Kidney (tissue), 22 donors: ENCODE measurements at places on chromosomes 4 and X.
A peak's percentile ranks its signal among the peaks of the same experiment; 100 is the strongest.

DNA sequence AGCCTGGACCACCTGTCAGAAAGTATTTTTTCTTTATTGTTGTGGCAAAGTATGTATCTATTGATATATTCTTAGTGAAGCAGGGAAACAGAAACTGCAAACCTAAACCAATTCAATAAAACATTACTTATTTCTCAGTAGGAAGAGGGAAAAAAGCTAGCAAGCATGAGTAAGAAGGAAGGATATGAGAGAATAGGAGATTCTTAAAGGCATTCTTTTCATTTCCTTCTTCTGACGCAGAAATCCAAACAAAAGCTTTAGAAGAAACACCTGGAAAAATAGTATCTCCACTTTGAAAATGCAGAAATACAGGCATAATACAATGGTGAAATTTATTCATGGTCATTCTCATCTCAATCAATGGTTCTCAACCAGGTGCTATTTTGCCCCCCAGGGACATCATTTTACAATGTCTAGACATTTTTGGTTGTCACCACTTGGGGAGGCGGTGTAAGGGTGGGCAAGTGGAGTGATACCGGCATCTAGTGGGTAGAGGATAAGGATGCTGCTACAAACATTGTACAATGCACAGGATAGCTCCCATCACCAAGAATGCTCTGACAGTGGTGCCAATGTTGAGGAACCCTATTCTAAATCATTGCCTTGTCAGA is 21.7 kb upstream of the ATXN3L start:
- no peak for DNase-seq

DNA sequence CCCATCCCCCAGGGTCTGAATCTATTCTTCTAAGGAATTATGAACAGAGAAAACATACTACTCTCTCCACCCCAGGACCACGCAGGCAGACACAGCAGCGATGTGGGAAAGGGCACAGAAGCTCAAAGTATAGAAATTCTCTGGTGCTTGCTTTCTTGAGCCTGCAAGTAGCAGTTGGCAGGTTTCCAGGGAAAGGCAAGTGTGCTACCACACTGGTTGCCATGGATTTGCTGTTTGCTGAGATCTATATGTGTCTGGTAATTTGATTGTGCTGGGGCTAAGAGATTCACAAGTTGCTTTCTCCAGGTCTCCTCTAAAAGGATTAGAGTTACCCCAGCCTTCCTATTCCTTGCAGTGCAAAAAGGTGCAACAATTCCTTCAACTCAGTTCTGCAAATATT is 83.1 kb downstream of the GUCY2F start:
- DNase-seq, result no peak

DNA sequence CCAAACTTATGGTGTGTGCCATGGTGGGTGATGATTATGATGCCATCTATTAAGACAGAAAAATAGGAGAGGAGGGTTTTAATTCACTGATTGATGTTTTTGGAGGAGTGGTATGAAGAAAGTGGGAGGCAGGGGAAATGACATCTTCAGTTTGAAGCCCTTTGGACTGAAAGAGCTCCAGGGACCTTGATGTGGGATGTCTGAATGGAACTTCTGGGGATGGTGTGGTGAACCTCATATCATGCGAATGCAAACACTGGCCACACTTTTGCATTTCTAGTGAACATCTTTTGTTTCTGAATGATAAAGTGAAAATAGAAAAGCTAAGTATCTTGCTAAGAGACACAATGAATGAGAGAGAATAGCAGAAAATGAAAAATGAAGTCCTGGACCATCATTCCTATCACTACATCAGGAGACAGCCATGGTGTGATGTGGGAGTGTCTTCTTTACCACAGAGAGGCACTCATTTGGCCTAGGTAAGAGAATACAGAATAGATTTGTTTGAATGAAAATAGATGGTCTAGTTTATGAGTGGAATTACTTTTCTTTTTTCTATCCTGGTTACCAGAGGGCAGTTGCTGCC is 123.5 kb downstream of the ZNF827 start:
- DNase-seq, result no peak

- DNase-seq, result no peak
Measured at GRCh38 chr4:32824336-32824735, 2104.2 kb downstream of the PCDH7 start.

DNA sequence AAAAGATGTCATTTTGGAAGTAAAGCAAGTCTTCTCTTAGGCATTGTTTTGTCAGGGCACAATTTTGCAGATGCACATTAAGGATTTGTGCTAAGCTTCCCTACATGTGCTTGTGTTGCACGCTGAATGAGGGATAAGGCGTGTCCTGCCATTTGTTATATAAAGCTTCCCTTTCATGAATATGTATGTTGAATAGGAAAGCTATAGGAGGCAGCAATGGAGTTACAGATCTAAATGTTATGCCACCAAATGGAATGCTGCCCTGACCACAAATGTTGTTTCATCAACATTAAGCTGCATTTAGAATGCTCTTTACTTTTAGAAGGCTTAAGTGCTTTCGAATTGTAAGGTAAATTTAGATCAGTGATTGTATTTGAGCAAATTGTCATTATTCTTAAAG is 20.9 kb downstream of the SGMS2 start:
- no peak for DNase-seq

DNA sequence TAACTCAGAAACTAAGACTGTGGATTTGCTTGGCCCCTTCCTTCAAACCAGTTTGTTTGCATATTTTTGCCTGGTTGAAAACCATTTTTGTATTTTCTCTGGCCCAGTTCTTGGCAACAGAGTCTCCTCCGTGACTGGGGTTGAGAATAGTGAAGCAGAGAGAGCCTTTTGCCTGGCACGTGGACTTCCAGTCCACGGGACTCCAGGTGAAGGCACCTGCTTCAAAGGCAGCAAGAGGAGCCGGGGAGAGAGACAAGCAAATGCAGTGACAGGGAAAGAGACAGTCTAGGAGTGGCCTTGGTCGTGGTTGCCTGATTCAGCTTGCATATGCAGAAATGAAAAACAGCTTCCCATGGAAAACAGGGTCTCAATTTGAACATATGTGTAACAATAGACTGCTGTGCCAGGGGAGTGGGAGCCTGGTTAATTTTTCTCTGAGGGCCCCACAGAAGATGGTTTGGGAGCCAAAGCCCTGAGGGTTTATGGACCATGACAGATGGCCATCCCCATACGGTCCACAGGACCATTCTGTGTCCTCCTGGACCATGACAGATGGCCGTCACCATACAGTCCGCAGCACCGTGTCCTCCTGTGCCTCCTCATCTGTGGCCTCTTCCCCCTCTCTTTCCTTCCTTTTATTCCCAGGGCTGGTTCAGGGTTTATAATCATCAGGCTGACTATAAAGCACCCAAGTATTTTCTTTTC is 272.2 kb upstream of the RASGEF1B start:
- no peak for DNase-seq

DNA sequence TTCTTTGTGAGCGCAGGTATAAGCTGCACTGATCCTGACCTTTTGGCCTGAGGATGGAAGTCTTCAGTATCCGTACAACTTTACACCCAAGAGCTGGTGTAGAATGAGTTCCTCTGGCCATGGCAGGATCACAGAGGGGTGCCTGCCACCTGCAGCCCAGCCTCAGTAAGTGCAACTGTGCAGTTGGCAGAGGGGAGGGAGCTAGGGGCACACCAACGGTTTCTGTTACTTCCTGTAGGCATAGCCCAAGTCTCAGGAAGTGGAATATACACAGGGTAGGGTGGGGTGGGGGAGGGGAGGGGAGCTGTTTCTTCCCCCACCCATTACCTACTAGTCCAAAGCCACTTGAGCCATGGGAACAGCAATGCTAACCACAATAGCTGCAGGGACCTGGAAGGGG is 85.4 kb upstream of the GBA3 start:
- DNase-seq, result peak; percentile 74

DNA sequence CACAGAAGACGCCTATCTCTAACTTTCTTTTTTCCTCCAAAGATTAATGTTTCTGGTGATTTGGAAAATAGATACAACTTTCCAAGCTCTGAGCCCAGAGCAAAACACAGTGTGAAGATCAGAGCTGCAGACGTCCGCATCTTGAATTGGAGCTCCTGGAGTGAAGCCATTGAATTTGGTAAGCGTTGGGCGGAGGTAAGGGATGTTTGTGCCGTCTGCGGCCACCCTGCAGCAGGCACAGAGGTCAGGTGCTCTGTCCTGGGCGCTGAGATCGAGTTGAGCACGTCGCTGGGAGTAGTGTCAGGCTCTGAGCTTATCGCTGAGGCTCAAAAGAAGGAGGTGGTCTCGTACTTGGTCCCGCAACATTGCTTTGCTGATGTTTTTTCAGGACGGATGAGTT is 31.8 kb downstream of the CSF2RA start:
- DNase-seq, result no peak

DNA sequence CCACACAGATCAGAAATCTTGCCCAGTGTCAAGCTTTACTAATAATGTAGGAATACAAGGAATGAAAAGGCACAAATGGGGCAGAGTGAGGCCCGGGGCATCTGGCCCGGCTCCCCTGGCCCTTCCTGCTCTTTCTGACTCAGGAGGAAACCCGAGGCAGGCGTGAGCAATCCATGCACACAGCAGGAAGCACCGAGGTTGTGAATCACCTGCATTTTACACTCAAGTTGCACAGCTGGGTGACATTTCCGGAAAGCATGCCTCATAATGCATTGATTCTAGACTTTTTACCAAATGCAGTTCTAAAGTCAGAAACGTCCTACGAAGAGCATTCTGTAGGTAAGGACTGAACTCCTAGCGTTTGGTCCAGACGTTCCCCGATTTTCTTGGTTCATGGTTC is 38.9 kb downstream of the PRIMPOL start:
- no peak for DNase-seq

DNA sequence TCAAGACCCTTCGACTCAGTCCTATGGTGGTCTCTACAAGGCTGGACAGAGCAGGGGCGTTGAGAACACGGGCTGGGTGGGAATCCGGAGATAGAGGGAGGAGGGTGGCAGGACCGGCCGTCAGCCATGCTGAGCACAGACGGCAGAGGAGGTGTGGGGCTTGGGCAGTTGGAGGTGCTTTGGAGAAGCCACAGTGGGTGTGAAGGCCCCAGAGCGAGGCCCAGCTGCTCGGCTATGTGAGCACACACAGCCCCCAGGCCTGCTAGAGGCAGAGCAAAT is 4.2 kb downstream of the PDE6B start:
- DNase-seq, result no peak

- DNase-seq, result no peak
Measured at GRCh38 chr4:13284932-13285331, 199.2 kb downstream of the RAB28 start.

DNA sequence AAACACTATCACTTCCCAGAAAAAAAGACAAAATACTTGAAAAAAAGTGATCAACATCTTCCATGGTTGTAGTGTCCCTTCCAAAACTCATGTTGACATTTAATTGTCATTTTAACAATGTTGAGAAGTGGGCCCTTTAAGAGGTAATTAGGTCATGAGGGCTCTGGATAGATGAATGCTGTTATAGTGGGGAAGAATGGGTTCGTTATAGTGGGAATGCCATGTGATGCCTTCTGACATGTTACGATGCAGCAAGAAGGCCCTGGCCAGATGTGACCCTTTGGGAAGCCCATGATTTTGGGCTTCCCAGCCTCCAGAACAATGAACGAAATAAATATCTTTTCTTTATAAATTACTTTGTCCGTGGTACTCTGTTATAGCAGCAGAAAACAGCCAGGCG is 4.0 kb upstream of the SLC10A6 start:
- DNase-seq, result no peak

DNA sequence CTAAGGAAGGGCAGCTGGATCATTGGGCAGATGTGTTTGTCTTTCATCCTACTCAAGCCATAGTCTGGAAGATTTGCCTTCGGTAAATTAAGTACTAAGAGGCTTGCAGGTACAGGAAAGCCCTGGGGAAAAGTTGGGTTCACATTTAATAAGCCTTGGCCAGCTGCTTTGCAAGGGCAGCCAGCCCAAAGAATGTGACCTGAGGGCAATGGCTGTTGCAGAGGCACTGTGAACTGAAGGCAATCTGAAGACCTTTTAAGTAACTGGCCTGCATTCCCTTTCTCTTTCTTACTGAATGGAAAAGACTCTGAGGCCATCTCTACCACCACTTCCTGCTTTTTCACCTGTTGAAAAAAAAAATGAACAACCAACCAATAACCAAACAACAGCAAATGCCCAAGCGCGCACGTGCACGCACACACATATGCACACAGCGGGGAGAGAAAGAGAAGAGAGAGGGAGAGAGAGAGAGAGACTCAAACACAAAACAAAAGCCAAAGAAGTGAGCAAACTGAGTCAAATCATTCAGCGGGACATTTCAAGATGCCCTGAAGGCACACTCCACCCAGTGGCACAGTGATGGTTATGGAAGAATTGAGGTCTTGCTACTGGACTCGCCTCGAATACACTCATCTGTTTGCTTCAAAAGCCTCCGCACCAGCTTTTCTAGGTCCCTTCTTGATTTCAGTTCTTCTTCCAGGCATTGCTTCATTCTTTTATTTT is 19.6 kb downstream of the CD40LG start:
- DNase-seq, result no peak
